ENCODE measurements at places on chromosomes 2 and 18.

DNA sequence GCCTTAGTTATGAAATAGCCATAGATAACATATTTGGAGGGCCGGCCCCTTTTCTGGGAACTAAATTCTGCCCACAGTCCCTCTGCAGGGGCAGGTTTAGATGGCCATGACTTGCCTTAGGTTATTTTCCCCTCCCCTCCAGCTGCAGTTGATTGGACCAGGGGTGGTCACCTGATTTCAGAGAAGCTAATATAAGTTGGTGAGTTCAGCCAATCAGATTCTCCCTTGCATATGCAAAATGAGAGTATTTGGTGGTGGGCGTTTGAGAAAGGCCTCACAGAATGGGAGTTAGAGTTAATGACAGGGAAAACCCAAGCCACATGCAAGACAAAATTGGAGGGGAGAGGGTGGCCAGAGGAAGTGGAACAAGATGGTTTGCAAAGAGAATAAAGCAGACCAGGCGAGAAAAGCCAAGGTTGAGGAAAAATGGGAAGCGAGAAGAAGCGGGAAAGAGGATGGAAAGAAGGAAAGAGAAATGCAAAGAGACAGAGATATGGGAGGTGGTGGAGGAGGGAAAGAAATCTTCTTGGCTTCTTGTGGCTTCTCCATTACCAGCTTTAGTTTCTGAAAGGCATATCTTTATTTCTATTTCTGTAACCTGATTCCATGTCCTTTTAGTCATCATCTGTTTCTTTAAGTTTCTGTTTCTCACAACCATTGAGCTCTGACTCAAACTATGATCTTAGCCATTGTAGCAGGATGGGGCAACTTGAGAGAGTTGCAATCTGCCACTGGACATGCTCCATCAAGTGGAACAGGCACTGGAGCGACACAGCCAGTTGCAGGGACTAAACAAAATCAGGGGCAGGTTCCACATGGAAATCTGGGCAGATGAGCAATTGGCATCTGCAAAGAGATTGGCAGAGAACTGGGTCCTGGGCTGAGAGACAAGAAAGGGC is 108.1 kb upstream of the SIX3 start:
- no peak for DNase-seq

GRCh38 chr2:119464981-119465380 is 33.3 kb downstream of the TMEM37 start:
- no peak for DNase-seq

- DNase-seq, result no peak
Observed at GRCh38 chr2:170162271-170162632, 15.7 kb upstream of the MYO3B start.

- DNase-seq, result no peak
Observed at GRCh38 chr2:23809150-23809549, 117.8 kb downstream of the ATAD2B start.

DNA sequence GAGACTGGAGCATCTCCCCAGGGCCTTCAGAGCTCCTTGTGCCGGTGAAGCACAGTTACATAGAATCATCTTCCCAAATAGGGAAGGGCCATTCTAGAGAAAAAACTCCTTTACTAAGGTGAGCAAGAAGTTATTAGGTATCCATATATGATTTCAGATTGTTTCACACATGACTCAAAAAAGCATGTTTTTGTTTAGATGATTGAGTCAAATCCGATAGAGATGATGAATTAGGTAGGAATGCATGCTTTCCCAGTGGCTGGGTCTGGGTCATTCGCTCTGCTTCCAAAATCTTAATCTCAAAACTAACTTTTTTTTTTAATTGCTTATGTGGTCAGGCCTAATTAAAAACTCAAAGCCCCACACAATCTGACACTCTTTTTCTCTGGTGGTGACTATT is 3.8 kb downstream of the NT5C1B start:
- DNase-seq, result no peak

- DNase-seq, result no peak
Observed at GRCh38 chr2:26352892-26353291, 6.3 kb upstream of the ADGRF3 start.

DNA sequence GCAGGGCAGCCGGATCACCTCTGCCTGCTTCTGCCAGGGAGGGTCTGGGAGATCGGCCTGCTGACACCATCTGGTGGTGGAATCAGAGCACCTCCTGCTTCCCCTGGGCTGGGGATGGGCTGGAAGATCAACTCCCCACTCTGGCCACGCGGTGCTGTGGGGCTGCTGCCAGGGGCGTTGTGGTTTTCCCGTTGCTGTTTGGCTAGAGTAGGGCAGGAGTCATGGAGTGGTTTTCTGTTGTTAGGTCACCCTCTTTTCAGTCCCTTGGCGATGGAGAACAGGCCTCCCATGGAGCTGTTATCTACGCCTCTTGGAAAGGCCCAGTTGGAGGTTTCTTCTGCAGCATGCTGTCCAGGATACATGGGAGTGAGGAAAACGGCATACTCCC is 15.2 kb downstream of the BCL2L11 start:
- DNase-seq, result no peak

GRCh38 chr18:48195787-48196186 is 213.4 kb downstream of the ZBTB7C start:
- no peak for DNase-seq

DNA sequence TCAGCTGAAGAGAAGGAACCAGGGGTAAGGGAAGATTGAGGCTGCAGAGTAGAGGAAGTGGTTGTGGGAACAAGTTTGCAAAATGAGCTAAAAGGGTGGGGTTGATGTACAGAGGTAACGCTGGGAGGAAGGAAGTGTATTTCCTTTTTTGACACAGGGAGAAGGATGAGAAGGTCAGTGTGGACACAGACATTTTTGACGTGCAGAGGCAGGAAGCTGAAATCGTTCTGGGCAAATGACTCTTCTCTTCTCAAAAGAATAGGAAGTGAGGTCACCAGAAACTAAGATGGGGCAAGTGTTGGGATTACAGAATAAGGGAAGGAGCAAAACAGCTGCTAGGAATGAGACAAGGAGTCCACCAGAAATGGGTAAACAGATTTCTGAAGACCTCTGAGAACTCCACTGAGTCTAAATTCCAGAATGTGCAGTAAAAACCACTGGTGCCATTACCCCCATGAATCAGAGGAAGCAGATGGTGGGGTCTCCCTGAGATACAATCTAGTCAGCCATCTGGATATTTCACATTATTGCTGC is 20.0 kb upstream of the RNF149 start:
- no peak for DNase-seq

DNA sequence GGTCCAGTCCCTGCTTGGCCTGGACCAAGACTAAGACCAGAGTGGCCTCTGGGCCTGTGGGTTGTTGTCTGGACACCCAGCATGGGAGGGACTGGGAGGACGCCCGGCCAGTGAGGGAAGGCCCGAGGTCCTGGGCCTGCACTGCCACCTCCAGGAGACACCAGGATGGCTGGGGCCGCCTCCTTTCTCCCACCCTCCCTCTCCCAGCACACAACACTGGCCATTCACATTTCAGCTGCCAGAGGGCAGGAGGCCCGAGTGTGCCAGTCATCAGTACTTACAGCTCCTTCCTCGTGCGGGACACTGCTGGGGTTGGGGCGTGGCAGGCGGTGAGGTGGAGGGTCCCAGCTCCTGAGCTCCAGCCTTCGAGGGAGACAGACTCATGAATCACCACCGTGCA is 133.5 kb downstream of the ASB1 start:
- no peak for DNase-seq

- DNase-seq, result no peak
Observed at GRCh38 chr2:232687382-232688160, 9.6 kb upstream of the GIGYF2 start.

DNA sequence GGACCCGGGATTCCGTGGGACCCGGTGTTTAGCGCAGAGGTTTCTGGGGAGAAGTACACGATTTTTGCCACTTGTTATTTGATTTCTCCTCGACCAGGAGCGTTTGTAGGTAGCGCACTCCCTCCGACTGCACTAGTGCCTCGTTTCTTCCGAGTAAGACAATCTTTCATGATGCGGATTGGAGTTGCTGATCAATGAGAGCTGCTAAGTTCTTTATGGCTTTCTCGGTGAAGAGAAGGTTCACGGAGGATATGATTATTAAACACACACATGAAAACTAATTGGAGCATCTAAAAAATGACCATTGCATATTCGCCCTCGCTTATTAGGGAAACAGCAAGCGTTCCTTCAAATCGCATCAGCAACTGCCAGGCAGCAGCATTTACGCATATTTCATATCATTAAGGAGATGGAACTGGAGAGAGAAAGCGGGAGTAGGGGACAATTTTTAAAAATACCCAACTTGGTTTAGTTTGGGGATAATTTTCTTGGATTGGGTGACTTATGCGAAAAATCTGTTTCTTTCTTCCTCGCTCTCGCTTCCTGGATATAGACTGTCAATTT is 616 bp downstream of the EML6 start:
- peak; percentile 39 for DNase-seq

DNA sequence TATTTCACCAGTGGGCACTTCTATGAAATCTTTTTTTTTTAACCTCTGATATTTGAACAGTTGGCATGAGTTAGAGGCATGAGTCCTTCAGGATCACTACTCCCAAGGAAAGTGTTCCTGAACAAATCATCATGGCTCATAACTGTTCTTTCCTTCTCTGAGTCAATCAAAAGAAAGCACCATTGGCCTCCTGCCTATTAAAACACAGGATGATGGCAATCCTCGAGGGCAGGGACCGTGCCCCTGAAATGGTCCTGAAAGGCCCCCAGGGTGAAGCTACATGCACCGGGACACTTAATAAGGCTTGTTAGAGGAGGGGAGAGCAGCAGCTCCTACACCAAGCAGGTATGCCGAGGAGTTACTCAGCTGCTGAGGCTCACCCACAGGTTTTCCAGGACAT is 43.5 kb downstream of the SLC14A2 start:
- no peak for DNase-seq

DNA sequence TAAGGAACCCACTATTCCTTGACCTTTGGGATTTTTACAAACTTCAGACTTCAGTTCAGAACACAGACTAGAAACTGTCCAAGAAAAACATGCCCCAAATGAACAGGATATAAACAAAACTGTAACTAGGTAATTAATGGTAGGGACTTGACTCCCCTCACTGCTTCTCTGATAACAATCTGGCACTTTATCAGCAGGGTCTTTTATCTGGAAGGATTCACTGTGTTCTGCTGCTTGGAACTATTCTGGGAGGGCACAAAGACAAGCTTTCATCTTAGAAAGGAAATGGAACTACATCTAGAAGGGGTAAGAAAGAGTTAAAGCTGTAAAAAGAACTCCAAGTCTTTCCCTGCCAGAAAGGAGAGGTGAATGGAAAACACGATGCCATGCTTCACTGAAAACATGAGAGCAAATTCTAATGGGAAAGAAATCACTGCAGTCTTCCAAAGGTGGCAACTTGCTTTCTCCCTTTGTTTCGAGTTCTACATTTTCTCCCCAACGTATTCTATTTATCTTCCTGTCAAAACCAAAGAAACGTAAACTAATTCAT is 181.2 kb downstream of the THADA start:
- no peak for DNase-seq

DNA sequence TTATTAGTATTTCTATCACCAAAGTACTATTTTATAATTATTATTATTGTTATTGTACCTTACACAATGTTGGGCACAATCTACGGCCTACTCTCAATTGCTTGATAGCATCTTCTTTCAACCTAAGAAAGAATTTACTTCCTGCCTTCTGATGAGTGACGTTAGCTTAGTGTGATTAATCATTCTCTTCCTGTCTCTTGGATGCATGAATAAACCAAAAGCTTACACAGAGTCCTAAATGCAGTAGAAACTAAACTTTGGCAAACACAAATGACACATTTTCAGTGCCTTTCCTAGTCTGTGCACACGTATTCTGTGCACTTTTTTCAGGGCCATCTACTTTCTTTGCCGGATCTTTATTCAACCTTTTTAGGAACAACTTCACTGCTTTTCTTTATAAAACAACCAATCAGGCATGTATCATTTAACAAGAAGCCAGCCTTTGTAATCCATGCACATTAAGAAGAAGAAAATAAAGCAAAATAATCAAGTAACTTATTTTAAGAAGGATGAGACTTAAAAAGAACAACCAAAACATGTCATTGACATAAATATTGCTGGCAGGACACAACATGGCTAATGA is 19.1 kb downstream of the TRAK2 start:
- no peak for DNase-seq

- no peak for DNase-seq
Observed at GRCh38 chr2:135667045-135667444, 74.6 kb upstream of the UBXN4 start.

GRCh38 chr2:176100547-176101140 is 1.0 kb downstream of the HOXD12 start:
- DNase-seq, result no peak

DNA sequence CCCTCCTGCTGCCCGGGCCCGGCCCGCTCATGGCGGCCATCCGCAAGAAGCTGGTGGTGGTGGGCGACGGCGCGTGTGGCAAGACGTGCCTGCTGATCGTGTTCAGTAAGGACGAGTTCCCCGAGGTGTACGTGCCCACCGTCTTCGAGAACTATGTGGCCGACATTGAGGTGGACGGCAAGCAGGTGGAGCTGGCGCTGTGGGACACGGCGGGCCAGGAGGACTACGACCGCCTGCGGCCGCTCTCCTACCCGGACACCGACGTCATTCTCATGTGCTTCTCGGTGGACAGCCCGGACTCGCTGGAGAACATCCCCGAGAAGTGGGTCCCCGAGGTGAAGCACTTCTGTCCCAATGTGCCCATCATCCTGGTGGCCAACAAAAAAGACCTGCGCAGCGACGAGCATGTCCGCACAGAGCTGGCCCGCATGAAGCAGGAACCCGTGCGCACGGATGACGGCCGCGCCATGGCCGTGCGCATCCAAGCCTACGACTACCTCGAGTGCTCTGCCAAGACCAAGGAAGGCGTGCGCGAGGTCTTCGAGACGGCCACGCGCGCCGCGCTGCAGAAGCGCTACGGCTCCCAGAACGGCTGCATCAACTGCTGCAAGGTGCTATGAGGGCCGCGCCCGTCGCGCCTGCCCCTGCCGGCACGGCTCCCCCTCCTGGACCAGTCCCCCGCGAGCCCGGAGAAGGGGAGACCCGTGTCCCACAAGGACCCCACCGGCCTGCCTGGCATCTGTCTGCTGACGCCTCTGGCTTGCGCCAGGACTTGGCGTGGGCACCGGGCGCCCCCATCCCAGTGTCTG is 767 bp downstream of the RHOB start:
- DNase-seq, result no peak

DNA sequence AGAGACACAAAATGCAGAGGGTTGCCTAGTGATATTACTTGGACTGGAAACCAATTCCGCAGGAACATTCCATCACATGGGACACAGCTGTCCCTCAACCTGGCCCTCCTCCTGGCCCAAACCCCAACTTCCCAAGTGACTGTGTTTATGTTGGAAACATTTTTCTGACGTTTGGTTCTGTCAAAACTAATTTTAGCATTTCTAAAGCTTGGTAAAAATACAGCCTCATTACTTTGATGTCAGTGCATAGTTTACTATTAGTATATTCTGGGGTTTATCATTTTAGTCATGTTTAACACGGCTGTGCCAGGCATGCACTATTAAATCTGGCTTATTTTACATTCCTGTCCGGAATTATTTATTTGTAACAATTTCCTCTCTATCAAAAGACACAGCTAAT is 69.9 kb downstream of the GLI2 start:
- no peak for DNase-seq

DNA sequence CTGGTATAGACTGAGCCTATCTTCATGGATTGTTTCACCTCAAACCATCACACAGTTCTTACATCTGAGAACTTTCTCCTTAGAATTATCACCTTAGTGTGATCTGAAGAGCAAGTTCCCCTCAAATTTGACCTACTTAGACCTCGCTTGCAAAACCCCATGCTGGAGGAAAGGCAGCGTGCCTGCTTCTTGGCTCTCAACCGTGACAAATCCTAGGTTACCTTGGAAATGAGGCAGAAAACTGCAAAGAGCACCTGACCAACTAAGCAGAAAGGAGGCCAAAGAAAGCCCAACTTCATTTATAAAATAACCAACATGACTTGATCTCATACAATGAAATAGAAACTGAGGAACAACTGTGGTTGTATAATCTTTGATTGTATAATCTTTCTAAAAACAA is 146.4 kb downstream of the RAB3GAP1 start:
- no peak for DNase-seq

Measured in NCI-H748 treated with DMSO at 0.1 percent for 48 hours (cell line).